ENCODE measurements at places on chromosomes 12 and 14. TPM values are rescaled to one million over a fixed set of nuclear protein-coding genes. Genes with fewer than 3 reads are reported as not detected.

GRCh38 chr12:56337753-56338251 lies 882 bp upstream of the IL23A start:
- peaks cover 48% of the 10 kb centered on the region for H3K4me1 ChIP-seq
- H3K36me3 ChIP-seq = peaks cover 29% of the 10 kb centered on the region
- no peaks in the 10 kb centered on the region for H3K27me3 ChIP-seq
- H3K27ac ChIP-seq = peak overlapping the region; percentile 99
- H3K4me3 ChIP-seq = no peak overlapping the region

- H3K27ac ChIP-seq = no peak overlapping the region
- DNase-seq = no peak
- H3K4me1 ChIP-seq = peaks cover 14% of the 10 kb centered on the region
- no peaks in the 10 kb centered on the region for H3K36me3 ChIP-seq
- no peak overlapping the region for H3K4me3 ChIP-seq
Measured at GRCh38 chr12:1501695-1502378, 92.5 kb downstream of the FBXL14 start.

DNA sequence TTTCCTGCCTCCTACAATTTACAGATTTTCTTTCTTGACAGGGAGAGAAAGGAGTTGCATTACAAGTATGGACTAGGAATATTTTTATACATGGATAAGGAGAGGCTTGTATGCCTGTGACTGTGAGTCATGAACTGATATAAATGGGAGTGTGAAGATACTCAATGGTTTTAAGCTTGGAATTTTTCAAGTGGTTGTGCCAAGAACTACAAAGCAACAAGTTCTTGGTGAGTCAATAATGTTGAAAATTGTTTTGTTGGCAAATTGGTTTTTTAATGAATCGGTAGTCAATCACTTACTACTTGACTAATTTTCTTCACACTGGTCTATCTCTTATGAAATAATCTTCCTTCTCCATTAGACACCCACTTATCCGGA lies 58.9 kb upstream of the HMGA2 start:
- no peak overlapping the region for H3K4me3 ChIP-seq
- H3K4me1 ChIP-seq = no peaks in the 10 kb centered on the region
- no peak for DNase-seq
- H3K36me3 ChIP-seq = no peaks in the 10 kb centered on the region
- no peak overlapping the region for H3K27ac ChIP-seq

Gene CLEC4D
- total RNA-seq = not detected

Gene GPR68
- 44.6 TPM for total RNA-seq

GRCh38 chr14:75514673-75515628 lies 7.3 kb upstream of the BATF start:
- H3K4me1 ChIP-seq = peaks cover 36% of the 10 kb centered on the region
- H3K4me3 ChIP-seq = peak overlapping the region; percentile 79
- peak; percentile 61 for DNase-seq
- peaks cover 11% of the 10 kb centered on the region for H3K36me3 ChIP-seq
- peak overlapping the region; percentile 95 for H3K27ac ChIP-seq

DNA sequence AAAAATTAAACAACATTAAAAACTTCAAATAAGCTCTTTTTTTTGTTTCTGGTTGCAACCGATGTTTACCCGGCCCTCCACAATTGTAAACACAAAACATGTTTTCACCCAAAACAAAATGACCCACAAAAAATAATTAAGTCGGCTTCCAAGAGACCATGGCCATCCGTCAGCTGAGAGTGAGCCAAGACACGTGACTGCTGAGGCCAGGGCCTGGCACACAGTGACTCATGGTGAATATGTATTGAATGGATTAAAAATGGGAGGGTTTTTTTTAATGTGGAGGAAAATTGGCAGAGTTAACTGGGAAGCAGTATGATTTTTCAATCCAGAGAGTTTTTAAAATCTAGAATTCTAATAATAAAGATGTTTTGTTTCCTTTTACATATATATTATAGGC lies 13.8 kb upstream of the CPNE8 start:
- no peak overlapping the region for H3K4me3 ChIP-seq
- no peaks in the 10 kb centered on the region for H3K36me3 ChIP-seq
- no peak for DNase-seq
- no peaks in the 10 kb centered on the region for H3K27me3 ChIP-seq

Gene CYP46A1
- total RNA-seq = not detected

GRCh38 chr14:39474416-39474911 lies 42.2 kb upstream of the FBXO33 start:
- H3K27me3 ChIP-seq = no peaks in the 10 kb centered on the region
- DNase-seq = no peak
- H3K4me3 ChIP-seq = no peak overlapping the region
- no peaks in the 10 kb centered on the region for H3K4me1 ChIP-seq
- H3K36me3 ChIP-seq = no peaks in the 10 kb centered on the region

Gene FOXA1
- not detected for total RNA-seq

DNA sequence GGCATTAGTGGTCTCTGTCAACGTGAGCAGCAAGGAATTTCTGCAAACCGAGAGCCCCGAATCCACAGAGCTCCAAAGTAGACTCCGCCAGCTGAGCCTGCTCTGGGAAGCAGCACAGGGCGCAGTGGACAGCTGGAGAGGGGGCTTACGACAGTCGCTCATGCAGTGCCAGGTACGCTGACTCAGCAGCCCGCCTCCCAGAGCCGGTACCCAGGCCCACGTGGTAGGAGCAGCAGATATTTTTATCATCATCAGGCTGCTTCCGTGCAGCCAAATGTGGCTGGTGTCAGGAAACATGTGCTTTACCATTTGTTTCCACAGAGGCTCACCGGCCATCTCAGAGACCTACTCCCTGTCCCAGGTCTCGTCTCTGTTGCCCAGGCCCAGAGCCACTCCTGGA lies 73.7 kb downstream of the ESR2 start:
- no peak overlapping the region for H3K4me3 ChIP-seq
- no peak for DNase-seq
- H3K27ac ChIP-seq = no peak overlapping the region
- no peaks in the 10 kb centered on the region for H3K4me1 ChIP-seq

GRCh38 chr12:106855221-106855758 lies 80.8 kb downstream of the RIC8B start:
- H3K36me3 ChIP-seq = peaks cover 28% of the 10 kb centered on the region
- H3K4me3 ChIP-seq = no peak overlapping the region
- no peak overlapping the region for H3K27ac ChIP-seq

GRCh38 chr12:6039894-6040601 lies 84.4 kb downstream of the VWF start:
- peak; percentile 64 for DNase-seq
- no peaks in the 10 kb centered on the region for H3K4me1 ChIP-seq
- H3K27me3 ChIP-seq = peaks cover 4% of the 10 kb centered on the region
- no peak overlapping the region for H3K27ac ChIP-seq
- H3K36me3 ChIP-seq = no peaks in the 10 kb centered on the region
- H3K4me3 ChIP-seq = no peak overlapping the region

DNA sequence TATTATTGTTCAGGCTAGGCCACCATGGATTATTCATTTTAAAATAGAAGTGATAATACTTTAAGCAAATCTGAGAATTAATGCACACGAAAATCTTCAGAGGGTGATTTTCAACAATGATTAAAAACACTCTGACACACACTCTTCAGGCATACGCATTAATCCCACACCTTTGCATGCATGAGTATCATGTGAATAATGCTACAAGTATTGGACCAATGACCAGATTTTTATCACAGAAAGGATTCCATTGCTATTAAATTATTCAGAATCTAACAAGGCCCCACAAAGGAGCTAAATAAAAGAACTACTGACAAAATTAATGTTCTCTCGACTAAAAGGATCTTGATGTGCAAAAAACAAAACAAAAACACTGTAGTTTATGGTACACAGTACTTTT lies 11.1 kb downstream of the EPS8 start:
- no peak overlapping the region for H3K27ac ChIP-seq
- H3K27me3 ChIP-seq = peaks cover 20% of the 10 kb centered on the region
- DNase-seq = no peak

DNA sequence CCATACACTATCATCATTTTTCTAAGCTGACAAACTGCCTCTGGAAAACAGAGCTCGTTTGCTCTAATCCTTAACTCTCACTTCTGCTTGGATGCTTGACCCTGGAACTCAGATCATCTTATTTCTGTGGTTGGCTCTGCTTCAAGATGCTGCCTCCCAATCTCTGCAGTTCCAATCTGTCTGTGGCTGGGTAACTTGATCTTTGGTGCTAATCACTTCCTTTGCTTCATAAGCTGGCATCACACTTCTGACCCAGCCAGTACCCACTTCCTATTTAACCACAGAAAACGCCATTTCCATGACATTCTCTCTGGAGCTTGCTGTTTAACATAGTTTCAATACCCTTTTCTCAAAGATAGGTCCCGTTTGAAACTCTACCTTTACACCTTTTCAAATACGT lies 254.2 kb downstream of the ACSS3 start:
- no peak overlapping the region for H3K27ac ChIP-seq
- DNase-seq = no peak
- no peaks in the 10 kb centered on the region for H3K36me3 ChIP-seq
- H3K4me1 ChIP-seq = no peaks in the 10 kb centered on the region
- no peak overlapping the region for H3K4me3 ChIP-seq

DNA sequence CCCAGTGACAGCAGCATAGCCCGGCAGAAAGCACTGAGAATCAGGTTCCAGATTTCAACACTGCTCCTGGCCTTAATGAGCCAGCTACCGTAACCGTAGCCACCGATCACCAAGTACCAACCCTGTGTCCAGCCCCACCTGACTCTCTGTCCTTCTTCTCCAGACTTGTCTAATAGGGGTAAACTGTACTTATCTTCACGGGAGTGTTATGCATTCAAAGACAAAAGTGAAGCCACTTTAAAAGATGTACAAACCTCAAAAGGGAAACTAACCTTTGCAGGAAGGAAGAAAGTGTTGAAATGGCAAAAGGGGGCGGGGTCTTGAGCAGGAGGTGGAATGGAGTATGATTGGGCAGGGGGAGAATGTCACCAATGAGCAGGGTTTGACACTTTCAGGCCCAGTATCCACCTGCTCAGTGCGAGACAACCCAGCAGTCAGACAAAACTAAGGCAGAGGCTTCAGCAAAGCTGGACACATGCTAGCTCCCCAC lies 226.1 kb downstream of the CHST11 start:
- peaks cover 97% of the 10 kb centered on the region for H3K4me1 ChIP-seq
- peak overlapping the region; percentile 72 for H3K4me3 ChIP-seq
- DNase-seq = peak; percentile 90
- peaks cover 41% of the 10 kb centered on the region for H3K36me3 ChIP-seq
- no peaks in the 10 kb centered on the region for H3K27me3 ChIP-seq

DNA sequence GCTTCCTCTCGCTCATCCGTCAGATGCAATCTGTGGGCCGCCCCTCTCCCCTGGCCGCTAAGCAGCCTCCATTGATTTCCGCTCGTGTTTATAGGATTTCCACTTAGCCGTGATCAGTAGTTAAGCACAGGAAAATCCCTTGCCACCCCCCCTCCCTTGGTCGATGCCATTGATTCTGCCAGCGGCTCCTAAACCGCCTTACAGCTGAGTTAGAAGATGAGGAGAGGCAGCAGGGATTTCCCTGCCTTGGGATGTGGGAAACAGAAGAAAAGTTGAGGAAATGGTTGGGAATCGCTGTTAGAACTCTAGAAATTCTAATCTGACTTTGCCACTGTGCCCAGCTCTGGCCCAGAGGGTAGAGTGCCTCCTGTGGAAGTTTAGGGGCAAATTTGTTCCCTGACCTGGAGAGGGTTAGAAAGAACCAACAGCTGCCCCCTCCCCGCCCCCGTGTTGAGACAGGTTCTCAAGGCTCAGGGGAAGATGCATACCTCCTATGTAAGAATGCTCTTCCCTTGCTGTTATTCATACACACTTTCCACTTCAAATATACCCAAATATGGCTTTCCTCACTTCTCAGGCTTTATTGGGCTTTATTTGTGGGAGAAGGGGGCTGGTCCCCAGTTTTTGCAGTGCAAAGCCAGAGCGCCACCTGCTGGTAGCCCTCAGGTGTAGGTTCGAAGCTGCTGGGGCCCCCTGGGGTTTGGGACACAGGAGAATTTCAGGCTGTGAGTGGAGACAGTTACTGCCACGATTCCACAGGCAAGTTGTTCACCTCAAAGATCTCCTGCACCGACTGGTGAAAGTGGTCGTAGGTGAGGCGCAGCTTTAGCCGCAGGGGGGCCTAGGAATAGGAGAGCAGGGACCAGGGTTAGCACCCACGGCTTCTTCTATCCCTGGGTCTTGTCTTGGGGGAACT lies 3.2 kb downstream of the THTPA start:
- H3K4me1 ChIP-seq = peaks cover 39% of the 10 kb centered on the region
- DNase-seq = peak; percentile 75
- H3K27me3 ChIP-seq = no peaks in the 10 kb centered on the region
- H3K4me3 ChIP-seq = no peak overlapping the region
- H3K36me3 ChIP-seq = peaks cover 52% of the 10 kb centered on the region
- no peak overlapping the region for H3K27ac ChIP-seq

- H3K4me3 ChIP-seq = no peak overlapping the region
- DNase-seq = no peak
- H3K4me1 ChIP-seq = no peaks in the 10 kb centered on the region
- H3K27me3 ChIP-seq = no peaks in the 10 kb centered on the region
- no peak overlapping the region for H3K27ac ChIP-seq
- H3K36me3 ChIP-seq = no peaks in the 10 kb centered on the region
Measured at GRCh38 chr12:28963554-28963953, 185.5 kb upstream of the FAR2 start.

DNA sequence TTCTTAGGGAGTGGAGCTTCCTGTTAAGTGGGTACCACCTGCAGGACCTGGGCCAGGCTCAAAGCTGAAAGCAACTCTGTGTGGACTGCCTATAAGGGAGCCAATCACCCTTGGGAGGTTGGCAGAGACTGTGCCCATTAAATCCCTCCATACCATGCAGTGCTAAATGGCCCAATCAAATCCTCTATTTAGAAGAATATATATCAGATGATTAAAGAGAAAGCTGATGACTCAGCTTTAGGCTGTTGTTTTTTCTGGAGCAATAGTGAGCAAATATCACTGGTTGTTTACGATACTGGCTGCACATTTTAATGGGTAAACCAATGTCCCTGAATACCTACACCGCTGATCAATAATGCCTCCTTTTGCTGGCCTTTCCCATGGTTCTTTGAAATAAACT lies 101.3 kb downstream of the TMX1 start:
- H3K27ac ChIP-seq = no peak overlapping the region
- no peaks in the 10 kb centered on the region for H3K4me1 ChIP-seq
- DNase-seq = no peak
- H3K4me3 ChIP-seq = no peak overlapping the region

Gene BATF
- total RNA-seq = 41.6 TPM

Gene TSPAN19
- not detected for total RNA-seq

Gene GALNT16
- total RNA-seq = not detected

GRCh38 chr12:112564160-112564784 lies 145.5 kb downstream of the PTPN11 start:
- DNase-seq = no peak
- H3K36me3 ChIP-seq = no peaks in the 10 kb centered on the region
- H3K27ac ChIP-seq = no peak overlapping the region
- H3K4me3 ChIP-seq = no peak overlapping the region
- no peaks in the 10 kb centered on the region for H3K4me1 ChIP-seq
- peaks cover 3% of the 10 kb centered on the region for H3K27me3 ChIP-seq

DNA sequence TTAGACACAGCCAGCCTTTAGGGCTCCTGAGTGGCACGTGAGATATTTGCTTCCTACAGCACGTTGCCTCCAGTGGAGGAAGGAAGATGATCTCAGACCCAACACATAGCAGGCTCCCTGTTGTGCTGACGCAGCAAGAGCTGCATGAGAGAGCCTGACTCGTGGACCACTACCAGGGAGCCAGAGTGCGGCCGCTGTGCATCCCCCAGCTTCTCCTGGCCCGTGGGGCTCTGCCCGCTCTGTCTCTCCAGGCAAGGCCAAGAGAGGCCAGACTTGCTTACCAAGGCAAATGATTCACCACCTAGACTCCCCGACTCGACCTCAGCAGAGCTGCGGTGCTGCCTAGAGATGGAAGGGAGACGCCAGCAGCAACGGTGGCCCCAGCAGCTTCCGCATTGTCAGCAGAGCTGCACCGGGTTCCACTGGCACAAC lies 37.5 kb downstream of the MAP3K9 start:
- H3K27me3 ChIP-seq = no peaks in the 10 kb centered on the region
- no peak overlapping the region for H3K4me3 ChIP-seq
- H3K36me3 ChIP-seq = no peaks in the 10 kb centered on the region
- DNase-seq = no peak
- no peaks in the 10 kb centered on the region for H3K4me1 ChIP-seq

Gene TBC1D30
- 0.05 TPM for total RNA-seq
